Bronchial epithelial cell (primary cell): ENCODE measurements at places on chromosomes 3 and 15.

GRCh38 chr15:57133127-57133968 lies 214.9 kb downstream of the TCF12 start:
- DNase-seq, result no peak

GRCh38 chr15:98745650-98746374 lies 97.5 kb downstream of the IGF1R start:
- DNase-seq, result peak; percentile 91

GRCh38 chr3:288417-288816 lies 91.9 kb downstream of the CHL1 start:
- DNase-seq, result no peak

DNA sequence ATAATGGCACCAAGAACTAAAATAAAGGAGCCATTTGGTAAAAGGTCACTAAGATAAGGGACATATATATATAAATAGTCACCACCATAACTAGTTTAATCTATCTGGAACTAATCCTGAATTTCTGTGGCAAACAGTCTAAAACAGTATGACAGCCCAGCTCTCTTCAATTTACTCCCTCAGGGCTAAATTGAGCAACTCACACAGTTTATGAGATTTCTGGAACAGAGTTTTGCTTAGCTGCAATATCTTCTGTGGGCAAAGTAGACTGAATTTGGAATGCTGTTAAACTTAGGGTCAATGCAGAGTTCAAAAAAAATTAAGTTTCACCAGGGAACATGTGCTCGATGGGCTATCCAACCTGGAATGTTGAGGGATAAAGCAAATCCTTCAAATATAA lies 70.1 kb upstream of the VEPH1 start:
- no peak for DNase-seq

DNA sequence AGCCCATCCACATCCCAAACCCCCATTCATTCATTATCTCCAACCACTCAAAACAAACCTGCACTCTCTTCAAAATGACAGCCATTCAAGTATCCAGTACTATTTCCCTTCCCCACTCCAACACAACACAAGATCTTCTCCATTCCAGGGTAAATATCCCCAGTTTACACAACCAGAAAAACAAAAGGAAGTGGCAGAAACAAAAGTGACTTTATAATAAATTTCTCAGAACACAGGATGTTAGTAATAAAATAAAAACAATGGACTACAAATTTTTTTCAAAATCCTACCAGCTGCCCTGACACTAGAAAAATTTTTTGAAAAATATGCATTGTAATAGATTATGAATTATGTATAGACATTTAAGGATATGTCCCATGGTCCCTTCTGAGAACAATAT lies 14.2 kb downstream of the CPA3 start:
- no peak for DNase-seq

DNA sequence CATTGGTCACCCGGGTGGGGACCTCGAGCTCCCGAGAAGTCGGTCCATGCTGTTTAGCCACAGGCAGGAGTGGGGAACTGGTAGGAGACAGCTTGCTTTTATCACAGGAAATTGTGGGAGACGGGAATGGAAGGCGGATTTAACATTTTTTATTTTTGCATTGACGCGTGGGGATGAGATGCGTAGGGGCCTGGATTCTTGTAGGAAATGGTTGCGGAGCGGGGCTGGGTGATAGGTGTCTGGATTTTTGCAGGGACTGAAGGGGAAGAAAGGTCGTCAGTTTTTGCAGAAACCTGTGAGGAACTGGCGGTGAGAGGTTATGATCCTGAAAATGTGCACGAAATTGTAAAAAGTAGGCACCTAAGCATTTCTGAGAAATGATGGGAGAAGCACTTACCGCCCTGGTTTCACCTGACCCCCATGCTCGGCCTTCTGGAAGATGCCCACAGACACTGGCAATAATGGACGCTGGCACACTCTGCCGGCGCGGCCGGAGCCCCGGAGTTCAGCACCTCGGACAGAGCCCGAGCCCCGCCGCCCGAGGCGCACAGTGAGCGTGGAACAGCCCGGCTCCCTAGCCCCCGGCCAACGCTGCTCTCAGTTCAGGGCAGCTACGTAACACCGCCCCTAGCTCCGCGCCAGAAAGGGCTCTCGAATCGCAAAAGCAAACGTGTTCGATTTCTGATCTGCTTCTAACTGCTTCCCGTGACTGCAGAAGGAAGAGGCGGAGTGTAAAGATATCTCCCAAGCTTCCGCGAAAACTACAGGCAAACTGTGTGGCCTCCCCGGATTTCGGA lies 928 bp downstream of the ANKRD34C start:
- DNase-seq, result no peak

- DNase-seq, result peak; percentile 38
These were observed 43.9 kb upstream of the BHLHE40 start for GRCh38 chr3:4935347-4935746.
